ENCODE measurements at places on chromosomes 13 and 19.

DNA sequence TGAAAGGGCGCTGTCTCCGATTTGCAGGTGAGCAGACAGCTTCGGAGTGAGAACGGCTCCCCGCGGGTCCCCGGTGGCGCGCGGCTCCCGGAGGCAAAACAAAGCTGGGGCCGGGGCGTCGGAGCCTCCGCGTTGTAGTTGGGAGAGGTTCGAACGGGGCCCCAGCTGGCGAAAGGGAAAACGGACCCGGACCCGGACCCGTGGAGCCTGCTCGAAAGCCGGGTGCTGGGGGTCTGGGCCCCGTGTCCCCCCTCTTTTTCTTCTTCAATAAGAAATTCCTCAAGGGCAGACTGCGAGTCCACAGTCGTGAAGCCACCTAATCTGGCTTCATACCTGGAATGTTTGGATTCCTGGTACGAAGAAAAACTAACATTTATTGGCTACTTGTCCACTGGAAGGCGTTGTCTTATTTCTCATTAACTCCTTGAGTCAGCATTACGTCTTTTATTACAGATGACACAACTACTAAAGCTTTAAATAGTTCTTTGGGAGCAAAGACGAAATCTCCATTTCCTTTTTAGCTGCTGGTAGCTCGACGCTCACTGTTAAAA lies 632 bp upstream of the MTIF3 start:
- peak; percentile 82 for DNase-seq

DNA sequence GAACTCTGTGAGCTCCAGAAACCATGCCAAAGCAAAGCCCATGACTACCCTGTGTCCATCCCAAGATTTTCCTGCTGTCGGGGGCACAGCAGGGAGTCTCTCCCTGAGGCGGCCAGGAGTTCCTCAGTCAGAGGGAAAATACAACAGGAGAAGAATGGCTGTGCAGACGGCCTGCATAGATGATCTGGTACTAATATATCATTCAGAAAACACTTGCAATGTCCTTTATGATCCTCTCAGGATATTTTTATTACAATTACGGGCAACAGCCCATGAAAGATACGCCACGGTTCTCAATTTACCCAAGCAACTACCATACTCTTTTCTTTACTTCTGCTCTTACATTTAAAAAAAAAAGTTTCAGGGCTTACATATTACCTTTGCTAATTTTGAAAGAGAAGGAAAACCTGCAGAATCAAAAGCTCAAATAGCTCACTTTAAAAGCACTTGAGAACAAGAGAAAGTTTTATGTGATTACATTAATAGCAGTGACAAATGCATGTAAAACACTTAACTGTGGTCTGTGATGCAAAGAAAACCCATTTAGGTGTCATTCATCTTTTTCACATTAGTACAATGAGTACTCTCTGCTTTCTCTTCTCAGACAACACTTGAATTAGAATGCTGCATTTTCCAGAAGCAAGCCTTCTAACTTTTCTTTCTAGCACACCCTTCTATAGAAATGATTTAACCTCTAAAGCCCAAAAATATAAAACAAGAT lies 460.8 kb downstream of the KLF5 start:
- DNase-seq, result no peak

DNA sequence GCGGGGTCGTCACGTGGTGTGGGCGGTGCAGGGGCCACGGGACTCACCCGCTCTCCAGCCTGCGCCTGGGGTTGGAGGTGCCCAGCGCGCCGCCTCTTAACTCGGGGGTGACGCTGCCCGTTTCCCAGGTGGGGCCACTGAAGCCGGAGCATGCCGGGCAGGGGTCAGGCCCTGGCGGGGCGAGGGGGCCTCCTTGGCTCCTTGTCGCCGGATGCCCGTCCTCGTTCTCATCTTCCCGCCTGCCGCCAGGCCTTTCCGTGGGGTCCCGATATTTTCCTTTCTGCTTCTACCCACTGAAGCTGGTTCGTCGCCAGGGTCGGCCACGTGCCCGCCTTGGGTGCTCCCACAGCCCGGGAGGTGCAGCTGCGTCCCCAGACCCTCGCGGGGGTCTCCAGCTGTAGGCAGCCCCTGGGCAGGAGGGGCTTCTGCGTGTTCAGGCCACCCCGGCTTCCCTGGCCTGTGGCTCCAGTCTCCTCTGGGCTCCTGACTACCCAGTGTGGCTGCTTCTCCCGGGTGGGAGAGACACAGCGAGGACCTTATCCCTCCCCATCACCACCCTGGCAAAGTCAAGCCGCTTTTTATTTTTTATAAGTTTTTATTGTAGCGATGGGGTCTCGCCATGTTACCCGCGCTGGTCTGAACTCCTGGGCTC lies 772 bp downstream of the FAM174C start:
- no peak for DNase-seq

DNA sequence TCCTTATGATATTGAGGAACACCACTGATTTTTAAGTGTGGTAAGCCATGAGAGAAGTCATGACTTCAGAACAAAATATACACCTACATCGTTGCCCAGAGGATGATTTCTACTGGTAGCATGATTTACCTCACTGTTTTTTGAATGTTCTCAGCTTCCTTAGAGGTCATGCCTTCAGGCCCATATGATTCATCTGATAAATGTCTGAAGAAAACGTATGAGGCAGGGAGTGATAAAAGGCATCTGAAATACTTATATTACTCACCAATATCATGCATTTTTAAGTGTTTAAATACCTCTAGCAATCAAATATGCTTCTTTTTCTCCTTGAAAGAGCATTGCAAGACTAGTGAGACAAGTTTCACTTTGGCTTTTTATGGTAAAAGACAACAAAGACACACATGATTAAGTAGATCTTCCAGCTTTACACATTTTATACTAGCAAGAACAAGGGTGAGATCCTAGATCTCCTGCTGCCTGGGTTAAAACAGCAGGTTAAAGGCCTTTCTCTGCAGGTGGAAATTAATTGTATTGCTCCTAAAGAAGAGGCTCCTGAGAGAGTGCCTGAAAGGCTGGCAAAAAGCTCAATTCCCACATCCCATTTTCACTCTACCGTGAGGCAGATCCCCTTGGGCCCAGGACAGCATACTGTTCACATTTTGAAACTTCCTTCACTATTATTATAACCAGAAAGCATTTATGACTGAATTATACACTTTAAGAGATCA lies 432.4 kb downstream of the SLITRK1 start:
- no peak for DNase-seq
